ENCODE measurements at places on chromosomes 3 and 15.

DNA sequence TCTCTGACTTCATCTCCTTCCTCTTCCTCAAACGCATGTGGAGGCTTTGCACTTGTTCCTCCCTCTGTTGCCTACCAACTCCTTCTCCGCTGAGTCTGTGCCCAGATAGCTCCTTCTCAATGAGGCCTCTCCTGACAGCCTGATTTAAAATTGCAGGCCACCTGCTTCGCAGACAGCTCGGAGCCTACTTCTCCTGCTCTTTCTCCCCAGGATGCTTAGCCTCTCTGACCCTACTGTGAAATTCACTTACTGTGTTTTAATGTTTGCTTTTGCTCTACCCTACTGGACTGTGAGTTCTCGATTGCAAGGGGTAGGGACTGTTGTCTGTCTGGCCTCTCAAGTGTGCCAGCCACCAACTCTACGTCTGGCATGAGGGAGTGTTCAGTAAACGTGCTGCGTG is 83.4 kb downstream of the EEFSEC start:
- DNase-seq, result no peak

DNA sequence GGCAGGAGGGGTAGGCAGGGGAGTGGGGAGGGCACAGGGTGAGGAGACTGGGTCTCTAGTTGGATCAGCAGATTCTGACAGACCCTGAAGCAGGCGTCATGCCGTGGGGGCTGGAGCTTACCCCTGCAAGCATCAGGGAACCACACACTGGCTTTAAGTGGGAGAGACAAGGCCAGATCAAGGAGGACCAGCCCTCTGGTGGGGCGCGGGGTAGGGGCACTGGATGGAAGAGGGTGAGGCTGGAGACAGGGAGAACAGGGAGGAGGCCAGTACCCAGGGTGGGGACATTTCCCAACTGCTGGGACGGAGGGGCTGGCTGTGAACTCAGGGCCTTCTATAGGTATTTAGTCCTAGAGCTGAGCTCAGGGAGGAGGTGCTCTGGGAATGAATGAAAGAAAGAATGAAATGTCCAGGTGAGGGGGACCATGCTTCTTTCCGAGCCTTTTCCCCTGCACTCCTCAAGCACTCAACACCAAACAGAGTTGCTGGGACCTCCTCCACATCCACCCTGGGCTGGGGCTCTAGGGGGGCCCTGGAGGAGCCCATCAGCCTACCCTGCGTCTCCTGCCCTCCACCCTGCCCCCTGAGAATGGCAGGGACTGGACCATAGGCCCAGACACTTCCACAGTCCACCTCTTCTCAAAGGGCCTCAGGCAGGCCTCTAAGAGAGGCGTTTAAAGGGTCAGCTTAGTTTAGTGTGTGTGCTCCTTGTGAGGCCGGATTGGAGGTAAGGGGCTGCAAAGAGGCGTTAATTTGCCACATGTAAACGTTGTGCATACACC is 49.0 kb upstream of the FGD5 start:
- no peak for DNase-seq

DNA sequence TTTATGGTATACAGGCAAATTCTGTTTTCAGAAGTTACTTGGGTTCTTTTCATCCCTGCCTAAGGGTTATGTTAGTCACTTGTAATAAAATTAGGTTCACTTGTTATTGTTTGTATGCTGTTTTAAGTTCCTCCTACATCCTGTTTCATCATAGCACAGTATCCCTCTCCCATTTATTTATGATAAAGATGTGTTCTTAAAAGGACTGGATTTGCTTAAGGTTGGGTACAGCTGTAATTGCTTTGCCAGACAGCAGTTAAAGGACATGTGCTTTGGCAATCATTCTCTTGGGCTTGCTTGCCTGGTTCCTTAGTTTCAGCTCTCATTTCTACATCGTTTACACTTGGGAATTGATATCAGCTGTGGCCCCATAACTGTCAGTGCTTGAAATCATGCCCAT is 11.7 kb downstream of the ATP2C1 start:
- no peak for DNase-seq

GRCh38 chr3:110846971-110847370 is 224.6 kb upstream of the NECTIN3 start:
- DNase-seq, result no peak

GRCh38 chr3:154223519-154223918 is 100.8 kb downstream of the DHX36 start:
- no peak for DNase-seq
